ENCODE measurements at places on chromosomes 2 and 18.

- peak; percentile 47 for DNase-seq
Observed at GRCh38 chr2:174553811-174554493, 43.7 kb downstream of the WIPF1 start.

DNA sequence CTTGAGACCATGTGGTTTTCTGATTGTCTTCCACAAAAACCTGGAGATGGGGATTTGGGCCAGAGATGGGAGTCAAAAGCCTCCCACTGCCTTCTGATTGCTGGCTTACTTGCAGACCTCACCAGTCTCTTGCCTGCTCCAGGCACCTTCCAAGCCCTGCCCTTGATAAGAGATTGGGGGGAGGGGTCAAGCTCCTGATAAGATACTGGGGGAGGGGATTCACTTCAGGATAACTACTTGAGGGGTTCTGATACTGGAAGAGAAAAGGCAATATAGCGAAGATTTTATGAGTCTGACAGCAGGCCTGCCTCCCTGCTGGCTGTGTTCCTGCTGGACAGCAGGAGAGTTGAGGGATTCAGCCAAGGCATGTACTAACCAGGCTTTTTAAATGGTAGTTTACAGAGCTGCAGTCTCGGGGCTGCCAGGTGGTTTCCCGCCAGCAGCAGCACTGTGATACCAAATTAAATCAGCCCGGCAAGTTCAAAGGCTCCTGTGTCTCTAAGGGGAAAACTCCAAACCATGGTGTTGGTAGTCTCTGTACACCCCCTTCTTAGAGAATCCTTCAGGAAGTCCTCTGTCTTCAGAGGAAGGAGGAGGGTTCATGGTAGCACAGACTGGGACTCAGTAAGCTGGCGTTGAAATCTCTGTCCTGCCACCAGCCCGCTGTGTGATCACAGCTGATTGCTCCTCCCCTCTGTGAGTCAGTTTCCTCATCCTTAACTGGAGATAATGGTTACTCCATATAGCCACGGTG, 58.3 kb downstream of the FBXO36 start:
- no peak for DNase-seq

DNA sequence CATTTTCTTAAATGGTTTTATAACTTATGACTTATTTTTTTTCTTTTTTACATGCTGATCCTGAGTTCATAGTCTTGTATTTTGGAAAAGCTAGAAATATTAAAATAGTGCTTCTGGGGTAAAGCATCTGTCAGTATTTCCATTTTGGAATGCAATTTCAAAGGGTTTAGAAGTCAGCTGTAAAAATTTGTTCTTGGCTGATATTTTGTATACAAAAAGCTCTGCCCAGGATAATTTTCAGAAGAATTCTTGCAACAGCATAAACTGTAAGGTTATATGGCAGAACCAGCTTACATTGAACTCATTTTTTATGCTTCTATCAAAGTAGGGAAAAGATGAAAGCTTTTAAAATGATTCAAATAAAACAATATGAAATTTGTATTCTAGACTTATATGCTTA, 97.4 kb downstream of the DIS3L2 start:
- no peak for DNase-seq

- DNase-seq: no peak
Observed at GRCh38 chr2:236982693-236983455, 102.8 kb upstream of the COPS8 start.

DNA sequence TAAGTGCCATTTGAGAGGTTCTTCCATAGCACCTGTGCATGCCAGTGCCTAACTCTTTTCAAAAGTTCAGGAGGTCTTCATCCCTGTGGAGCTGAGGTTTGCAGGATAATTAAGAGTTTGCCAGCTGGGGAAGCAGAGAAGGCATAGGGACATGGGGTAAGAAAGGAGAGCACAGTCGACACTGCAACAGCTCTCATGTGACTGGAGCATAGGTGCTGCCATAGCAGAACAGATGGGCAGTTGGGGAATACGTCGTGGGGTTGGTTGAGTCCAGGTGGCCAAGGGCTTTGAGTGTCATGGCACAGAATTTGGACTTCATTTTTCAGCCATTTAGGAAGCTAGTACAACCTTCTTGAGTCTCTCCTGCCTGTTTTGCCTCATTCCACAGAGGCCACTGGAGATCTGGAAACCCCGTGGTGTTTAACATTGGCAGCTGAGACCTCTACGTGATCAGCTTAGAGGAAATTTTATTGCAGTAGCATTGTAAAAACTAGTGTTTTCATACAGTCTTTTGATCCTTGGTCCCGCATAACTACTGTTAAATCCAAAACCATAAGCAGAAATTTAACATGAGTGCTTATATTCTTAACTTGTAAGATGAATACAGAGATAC, 65.1 kb downstream of the CRIM1 start:
- DNase-seq: no peak

DNA sequence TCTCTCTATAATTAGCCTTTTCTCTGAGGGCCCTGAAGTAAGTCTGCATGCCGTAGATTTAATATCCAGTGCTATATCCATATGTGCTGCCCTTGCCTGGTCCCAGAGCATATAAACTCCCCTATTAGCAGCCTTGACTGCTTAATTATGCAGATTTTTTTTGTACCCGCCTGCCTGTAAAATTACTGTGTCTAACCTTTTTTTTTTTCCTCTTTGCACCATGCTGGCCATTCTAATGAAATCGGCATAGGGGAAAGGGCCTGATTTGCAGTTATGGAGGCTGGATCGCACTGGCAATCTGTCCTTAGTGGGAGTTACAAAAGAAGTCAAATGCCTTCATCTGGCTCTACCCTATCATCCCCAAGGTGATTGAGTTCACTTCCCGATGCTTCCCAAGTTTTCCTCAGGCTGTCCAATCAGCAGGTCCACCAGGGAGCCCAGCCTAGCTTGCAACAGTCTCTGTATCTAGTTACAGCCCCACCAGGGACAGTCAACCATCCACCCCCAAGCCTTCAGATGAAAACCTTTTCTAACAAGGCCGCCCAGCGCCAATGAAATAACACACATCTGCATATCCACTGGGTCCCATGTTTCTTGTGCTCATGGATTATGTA, 239.0 kb downstream of the ZNF521 start:
- no peak for DNase-seq

DNA sequence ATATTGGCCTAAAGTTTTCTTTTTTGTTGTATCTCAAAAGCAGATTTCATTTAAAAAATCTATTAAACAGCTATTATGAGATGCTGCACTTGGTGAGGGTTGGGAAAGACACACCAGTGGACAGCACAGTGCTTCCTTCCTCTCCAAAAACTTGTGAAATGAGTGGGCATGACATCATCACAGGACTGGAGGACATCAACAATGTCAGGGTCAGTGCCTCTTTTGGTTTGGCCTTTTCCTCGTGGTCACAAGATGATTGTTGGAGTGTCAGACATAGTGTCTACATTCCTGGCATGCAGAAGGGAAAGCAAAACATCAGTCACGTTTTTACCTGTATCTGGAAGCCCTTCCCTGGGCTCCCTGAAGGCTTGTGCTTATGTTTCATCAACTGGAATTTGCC, 49.6 kb downstream of the IL1R2 start:
- DNase-seq: no peak

- no peak for DNase-seq
Observed at GRCh38 chr2:62947403-62947802, 103.2 kb upstream of the OTX1 start.

- DNase-seq: no peak
Observed at GRCh38 chr2:119261493-119262225, 38.0 kb downstream of the STEAP3 start.

GRCh38 chr2:46298522-46299353, 1.5 kb downstream of the EPAS1 start:
- no peak for DNase-seq

DNA sequence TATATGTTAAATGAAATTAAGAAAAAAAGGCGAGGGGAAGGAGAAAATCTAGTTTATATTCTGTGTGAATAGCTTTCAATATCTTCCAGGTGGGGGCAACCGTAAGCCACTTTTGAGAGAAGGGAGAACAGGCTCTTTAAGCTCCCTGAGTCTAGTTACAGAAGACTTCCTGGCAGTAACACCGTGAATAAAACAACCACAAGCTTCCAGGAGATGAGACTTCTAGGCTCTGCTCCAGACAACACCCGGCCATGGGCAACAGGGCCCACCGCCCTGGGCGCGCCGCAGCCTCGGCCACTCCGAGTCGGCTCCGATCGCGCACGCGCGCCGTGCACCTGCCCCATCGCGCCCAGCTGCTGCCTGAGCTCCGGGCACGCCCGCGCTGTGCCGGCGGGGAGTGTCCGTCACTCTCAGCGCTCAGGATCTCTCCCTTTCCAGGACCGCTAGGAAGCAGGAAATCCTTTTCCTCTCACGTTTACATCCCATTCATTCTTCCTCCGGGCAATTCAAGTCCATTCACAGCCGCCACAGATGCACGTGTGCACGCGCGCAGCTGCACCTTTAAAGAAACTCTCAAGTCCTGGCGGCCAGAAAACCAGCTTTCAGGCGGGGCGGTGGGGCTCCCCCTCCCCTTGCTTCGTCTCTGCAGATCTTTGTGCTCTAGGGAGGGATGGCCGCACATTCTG, 19.4 kb upstream of the PAX3 start:
- peak; percentile 51 for DNase-seq

DNA sequence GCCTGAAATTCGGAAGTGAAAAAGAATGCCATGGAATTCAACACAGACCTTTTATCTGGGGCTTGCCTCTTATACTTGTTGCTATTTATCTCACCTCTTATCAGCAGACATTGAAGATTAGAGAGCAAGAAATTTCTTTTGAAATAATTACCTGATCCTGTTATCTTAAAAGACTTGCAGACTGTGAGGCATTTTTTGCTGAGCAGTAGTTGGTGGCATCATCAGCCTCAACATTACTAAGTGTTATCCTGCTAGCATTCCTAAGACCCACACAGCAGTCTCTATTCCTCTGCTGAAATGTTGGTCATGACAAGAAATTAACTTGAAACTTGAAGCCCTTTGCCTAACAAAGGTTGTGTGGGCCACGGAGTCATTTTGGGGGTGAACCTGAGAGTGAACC, 186.5 kb downstream of the TRIB2 start:
- no peak for DNase-seq

GRCh38 chr2:171991027-171991426, 8.7 kb upstream of the METAP1D start:
- no peak for DNase-seq

GRCh38 chr2:70005752-70006446, 44.5 kb upstream of the ASPRV1 start:
- no peak for DNase-seq

- DNase-seq: no peak
Observed at GRCh38 chr2:15517793-15518192, 43.3 kb downstream of the NBAS start.

DNA sequence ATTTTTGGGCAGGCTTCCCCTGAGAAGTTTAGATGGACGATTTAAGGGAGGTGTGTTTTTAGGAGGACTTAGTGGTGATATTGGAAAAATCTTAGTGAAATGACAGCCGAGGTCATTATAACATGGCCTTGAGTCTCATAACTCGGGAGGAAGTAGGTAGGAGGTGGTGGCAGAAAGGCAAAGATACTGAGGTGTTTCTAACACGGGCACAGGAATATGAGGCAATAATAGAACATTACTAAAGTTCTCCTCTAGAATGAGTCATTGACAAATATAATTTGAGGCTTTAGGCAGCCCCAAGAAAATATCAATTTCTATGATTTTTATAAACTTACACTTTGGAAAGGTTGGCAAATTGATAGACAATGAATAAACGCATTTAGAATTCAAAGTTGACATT, 146.1 kb upstream of the ZEB2 start:
- DNase-seq: no peak

GRCh38 chr18:63882333-63883141, 5.0 kb upstream of the SERPINB2 start:
- no peak for DNase-seq

DNA sequence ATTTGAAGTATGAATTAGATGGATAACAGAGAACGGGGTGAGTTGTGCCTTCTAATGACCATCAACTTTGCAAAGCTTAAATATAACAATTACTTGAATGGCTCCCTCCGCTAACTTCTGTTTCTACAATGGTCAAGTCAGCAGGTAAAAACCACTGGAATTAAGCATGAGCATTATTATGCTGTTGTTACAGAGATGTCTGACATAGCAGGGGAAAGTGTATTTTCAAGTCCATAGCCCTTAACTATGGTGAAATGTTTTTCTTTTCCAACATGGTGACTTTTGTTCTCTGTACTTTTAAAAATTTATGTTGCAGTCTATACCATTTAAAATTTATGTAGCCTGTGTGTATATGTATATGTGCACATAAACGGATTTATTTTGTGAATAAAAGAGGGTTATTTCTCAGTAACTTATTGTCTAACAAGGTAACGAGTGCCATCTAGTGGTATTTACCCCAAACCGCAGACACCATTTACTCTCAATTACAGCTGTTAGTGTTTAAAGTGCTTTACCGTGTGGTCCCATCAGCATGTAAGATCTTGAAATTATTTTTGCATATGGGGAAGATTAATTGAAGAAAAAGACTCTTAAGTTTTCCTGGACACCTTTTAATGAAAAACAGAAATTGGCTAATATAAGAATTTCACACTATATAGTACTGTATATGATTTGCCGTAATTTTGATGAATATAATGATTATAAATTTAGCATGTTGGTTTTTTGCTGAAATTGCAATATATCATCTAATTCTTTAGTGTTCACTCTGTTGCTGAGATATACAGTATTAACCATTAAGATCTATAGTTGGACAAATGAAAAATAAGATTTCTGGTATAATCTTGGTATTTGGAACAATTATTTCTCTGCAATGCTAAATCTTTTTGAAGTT, 78.2 kb downstream of the UBE2E3 start:
- peak; percentile 59 for DNase-seq

- no peak for DNase-seq
Observed at GRCh38 chr18:36015629-36016028, 43.1 kb downstream of the RMP24 start.

- DNase-seq: no peak
Observed at GRCh38 chr2:1748176-1748740, 3.9 kb upstream of the PXDN start.

DNA sequence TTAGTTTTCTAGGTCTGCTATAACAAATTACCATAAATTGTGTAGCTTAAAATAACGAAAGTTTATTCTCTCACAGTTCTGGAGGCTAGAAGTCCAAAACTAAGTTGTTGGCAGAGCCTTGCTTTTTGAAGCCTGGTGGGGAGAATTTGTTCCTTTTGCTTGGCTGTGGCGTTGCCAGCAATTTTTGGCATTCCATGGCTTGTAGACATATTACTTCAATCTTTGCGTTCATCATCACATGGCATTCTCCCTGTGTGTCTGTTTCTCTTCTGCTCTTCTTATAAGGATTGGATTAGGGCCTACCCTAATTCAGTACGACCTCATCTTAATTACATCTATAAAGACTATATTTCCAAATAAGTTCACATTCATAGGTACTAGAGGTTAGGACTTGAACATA, 217.7 kb downstream of the MBD5 start:
- DNase-seq: no peak

- peak; percentile 75 for DNase-seq
Observed at GRCh38 chr2:174577967-174578589, 19.5 kb downstream of the WIPF1 start.

DNA sequence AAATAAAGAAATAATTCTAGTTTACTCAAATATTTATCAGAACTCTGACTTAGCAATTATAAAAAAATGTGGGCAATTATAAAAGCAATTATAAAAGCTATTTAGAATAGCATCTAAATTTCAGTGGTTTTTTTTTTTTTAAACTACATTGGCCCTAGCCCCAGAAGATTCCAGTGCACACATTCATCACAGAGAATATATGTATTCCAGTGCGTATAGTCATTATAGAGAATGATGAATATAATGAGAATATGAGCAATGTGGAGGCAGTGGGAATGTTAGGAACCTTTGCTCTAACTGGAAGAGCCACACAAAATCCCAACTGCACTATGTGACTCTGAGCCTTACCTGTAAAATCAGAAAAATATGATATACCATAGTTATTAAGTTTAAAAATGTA, 10.5 kb downstream of the MAP3K2 start:
- no peak for DNase-seq

- DNase-seq: no peak
Observed at GRCh38 chr18:10239991-10240634, 214.3 kb upstream of the APCDD1 start.

Measured in CD4-positive, alpha-beta T cell treated with Interleukin-15 for 4 hours (primary cell).